Cerebellar nuclear complex (tissue), 1 donor: ENCODE measurements at places on chromosomes 1 and 21.

- DNase-seq = no peak
Measured at GRCh38 chr1:49160677-49161076, 384.0 kb upstream of the BEND5 start.

DNA sequence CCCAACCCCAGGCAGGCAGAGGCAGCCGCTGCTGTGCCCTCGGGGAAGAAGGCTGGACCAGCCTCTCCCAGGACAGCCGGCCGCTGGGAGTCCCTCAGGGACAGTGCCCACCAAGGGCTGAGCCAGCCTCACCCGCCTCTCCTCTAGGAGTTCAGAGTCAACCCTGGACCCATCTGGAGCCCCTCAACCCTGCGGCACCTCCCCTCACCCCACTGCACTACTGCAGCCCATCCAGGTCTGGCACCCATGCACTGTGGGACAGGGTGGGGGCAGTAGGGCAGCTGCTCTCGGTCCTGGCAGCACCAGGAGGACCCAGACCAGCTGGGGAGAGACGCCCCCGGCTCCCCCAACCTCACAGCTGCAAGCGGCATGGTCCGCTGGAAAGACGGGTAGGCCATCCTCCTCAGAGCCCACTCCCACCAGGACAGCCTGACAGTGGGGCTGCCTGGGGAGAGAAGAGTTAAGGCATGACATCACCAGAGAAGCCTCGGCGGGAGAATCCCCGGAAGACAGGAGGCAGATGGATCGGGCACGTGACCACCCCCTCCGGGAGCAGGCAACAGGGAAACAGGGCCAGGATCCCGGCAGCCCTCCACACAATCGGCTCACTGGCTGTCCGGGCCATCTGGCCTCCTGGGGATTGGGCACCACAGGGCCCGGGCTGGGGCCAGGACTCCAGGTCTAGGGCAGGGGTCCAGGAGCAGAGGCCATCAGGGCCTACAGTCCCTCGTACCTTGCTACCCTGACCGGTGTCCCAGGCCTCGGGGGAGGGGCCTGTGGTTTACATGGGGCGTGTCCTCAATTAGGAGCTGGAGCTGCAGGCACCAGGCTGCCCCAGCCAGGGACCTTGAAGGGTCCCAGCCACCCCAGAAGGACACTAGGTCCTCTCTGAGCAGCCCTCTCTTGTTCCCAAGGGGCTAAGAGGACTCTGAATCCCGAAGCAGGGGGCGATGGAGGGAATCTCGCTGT lies 3.1 kb downstream of the ACAP3 start:
- DNase-seq = peak; percentile 77

DNA sequence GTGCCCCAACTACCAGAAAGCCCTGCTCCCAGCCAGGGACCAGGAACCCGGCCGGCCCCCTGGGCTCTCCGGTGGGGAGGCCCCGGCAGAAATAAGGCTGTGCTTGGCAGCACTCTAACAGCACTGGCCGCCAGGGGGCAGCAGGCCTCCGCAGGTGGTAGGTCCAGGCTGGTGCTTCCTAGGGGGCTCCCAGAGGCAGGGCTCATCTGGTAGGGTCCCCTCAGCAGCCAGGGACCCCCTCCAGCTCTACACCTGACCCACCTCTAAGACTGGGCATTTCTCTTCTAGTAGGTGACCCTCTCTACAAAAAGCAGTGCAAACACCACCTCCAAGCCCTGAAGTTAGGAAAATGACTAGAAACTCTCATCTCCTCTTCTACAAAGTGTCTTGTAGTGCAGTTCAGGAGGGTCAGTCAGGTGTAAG lies 85.6 kb downstream of the STUM start:
- DNase-seq = no peak

DNA sequence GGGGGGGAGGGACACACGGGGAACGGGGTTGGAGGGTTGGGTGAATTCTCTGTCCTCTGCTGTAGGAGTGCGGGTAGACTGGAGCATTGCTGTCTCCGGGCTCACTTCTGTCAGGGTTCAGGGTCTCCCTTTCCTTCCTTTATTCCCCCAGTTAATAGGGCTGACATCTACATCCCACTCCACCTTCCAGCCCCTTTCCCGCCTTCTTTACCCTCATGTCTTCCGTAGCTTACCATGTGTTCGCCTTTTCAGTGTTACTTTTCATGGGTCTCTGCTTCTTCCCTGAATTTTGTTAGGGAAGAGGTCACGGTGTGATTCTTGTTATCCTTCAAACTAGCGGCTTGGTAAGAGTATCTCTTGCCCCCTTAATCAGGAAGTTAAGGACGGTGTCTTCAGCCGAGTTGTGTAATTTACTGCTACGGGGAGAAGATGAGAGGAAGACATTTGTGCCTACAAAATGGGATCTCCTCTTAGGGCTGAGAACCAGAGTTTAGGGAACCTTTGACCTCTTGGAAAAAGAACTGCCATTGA lies 917 bp downstream of the RAP1A start:
- no peak for DNase-seq

DNA sequence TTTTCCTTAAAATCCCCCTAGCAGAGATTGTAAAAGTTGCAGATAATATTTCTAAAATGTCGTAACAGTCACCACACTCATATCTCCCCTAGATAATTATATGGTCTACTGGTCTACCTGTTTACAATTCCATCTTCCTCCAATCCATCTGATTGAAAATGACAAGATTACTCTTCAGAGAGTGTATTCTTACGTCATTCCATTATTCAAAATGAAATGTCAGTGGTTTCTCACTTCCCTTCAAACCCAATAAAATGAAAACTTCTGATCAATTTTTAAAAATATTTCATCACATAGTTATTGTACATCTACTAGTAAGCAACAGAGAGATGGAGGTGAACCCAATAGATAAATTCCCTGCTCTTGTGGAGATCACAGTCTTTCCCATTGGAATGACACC lies 202.2 kb upstream of the C8B start:
- DNase-seq = no peak
